ENCODE measurements at places on chromosomes 2 and 18.

- no peak for DNase-seq
These were observed 34.5 kb downstream of the TTLL4 start for GRCh38 chr2:218745160-218745558.

- DNase-seq = no peak
These were observed 285.4 kb downstream of the ZNF516 start for GRCh38 chr18:76209597-76209996.

DNA sequence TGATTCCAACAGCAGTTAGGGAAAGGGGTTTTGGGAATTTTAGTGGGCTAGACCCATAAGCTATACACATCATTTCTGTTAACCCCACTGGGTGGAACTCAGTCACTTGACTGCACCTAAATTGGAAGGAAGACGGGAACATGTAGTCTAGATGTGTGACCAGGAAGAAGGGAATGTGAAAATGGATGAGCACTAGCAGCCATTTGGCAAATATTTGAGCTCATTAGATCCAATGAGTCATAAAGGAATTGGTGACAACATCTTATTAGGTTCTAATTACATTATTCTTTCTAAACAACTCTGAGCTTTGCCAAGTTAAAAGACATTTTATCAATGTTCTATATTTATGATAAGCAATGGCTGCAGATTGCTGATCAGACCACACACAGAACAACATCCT, 400.6 kb downstream of the IRS1 start:
- DNase-seq = no peak

DNA sequence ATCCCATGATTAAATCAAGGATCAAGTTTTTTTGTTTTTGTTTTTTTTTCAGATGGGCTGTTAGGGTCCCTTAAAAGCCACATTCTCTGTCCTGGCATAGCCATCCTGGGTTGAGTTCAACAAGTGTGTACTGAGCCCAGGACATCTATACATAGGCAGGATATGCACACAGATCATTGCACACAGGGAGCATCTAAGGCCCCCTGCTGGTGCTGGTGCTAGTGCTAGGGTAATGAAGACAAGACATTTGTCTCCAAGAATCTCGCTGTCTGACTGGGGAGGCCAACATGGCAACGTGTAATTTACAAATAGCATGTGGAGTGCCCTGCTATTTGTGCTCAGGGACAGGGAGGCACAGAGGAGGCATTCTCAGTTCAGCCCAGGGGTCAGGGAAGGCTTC, 124.5 kb downstream of the VAPA start:
- DNase-seq = no peak

- DNase-seq = no peak
These were observed 58.8 kb downstream of the PARD3B start for GRCh38 chr2:204604061-204604460.

GRCh38 chr2:193377789-193378188, 1183.1 kb upstream of the TMEFF2 start:
- no peak for DNase-seq

DNA sequence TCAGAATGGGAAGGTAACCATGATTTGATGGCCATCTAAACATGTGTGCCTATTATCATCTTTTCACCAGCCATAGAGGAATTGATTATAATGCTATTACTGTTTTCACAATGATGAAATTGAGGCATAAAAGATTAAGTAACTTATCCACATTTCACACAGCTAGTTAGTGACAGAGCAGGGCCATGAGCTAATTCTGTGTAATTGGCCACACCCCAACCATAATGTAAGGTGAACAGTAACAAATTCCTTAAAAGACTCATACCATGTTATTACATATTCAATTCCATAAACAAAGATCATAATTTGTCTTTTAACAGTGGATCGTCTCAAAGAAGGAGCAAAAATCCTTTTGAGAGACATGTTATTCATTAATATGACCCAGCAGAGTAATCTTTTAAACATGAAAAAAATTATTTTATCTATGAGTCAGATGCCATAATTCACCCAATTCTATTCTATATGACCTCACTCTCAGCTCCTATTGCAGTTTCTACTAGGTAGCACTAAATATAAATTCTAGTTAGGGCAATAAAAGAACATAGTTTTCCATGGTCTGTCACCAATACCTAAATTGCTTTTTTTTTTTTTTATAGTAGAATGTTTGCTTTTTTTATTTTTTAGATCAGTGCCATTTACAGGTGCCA, 475.8 kb upstream of the SLC39A10 start:
- DNase-seq = no peak

GRCh38 chr2:128040166-128040771, 12.4 kb upstream of the SAP130 start:
- peak; percentile 45 for DNase-seq

- no peak for DNase-seq
These were observed 9.2 kb downstream of the PTPRN start for GRCh38 chr2:219300022-219300421.

DNA sequence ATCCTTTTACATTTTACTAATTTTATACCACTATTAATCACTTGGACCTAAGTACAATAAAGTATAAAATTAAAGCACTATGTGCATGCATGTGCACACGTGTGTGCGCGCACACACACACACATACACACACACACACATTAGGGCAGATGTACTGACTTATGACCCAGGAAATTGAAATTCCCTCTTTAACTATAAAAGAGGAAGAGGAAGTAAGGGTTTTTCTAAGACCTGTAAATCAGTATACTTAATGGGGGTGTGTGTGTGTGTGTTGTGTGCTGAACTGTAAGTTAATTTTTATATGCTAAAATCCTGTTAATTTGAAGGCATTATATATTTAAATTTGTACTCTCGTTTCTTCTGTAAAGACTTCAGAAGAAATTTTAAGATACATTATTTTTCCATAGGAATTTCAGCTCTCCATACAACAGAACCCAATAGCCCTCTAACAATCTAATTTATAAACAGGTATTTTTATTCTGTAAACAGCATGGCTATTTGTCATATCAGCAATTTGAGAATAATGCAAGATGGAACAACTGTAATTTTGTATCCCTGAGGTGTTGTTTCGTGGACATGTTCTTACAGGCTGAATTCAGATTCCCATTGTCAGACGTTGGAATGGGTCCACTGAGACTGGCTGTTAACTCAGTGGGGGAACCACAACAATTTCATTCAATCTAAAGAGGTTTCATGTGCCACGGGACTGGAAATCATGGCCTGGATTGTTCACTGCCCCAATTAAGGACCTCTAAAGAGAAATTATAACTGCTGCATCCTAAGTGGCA, 90.9 kb downstream of the PLA2R1 start:
- peak; percentile 53 for DNase-seq

DNA sequence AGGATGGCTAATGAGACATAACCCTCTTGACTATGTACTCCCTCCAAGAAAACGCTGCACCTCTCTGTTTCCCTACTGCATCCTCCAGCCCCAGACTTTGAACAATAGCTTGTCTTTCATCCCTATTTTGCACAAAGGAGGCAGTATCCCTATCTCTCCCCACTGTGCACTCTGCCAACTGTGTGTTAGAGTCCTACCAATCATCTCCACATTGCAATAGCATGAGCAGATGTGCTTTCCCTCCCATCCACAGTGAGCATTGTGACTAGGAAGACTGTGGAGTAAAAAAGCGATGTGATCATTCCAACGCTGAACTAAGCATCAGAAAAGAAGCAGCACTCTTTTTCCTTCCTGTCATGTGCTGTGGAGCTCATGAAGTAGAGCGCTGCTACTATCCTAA, 206.3 kb upstream of the GULP1 start:
- no peak for DNase-seq

DNA sequence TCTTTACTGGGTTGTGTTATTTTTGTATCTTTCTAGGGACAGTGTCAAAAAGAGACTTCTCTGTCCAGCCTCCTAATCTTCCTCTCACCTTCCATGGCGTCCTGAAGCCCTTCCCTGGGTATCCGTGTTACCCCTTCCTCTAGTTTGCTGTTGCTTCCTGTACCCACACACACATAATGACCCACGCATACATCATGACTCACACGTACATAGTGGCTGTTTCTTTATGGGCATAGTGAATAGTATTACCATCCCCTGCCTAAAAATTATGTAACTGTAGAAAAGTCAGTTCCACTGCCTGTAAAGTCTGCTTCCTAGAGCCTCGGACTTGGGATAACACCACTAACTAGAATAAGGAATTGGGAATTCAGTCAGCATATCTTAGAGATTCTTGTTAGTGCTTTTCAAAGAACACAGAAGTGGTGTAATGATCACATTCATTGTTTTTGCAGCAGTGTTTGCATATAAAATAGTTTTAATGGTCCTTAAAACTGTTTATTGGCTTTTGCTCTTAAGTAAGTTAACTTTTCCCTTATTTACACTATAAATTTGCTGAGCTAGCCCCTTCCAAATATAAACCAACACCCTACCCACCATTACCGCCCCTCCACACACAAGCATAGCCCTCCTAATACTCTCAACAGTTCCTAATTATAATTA, 308.4 kb upstream of the RAB12 start:
- no peak for DNase-seq

DNA sequence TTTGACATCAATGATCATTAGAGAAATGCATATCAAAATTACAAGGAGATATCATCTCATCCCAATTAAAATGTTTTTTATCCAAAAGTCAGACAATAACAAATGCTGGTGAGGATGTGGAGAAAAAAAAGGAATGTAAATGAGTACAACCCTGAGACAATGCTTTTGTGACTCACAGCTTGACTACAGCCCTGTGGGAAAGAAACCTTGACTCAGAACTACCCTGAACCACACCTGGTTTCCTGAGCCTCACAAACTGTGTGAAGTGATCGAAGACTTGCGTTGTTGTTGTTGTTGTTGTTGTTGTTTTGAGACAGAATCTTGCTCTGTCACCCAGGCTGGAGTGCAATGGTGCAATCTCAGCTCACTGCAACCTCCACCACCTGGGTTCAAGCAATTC, 266.6 kb upstream of the MYT1L start:
- DNase-seq = no peak

DNA sequence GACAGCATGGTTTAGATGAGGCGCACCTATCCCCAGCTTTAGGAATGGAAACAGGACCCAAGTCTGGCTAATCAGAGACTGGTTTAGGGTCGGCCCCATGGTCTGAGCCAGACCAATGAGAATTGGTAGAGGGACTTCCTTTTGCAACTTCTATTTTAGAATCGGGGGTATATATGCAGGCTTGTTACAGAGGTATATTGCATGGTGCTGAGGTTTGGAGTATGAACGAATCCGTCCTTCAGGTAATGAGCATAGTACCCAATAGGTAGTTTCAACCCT, 1.5 kb upstream of the BOLA3 start:
- no peak for DNase-seq

GRCh38 chr2:159612255-159612901, 4.0 kb downstream of the BAZ2B start:
- peak; percentile 38 for DNase-seq

GRCh38 chr18:57906852-57907251, 103.7 kb upstream of the ATP8B1 start:
- DNase-seq = peak; percentile 41

DNA sequence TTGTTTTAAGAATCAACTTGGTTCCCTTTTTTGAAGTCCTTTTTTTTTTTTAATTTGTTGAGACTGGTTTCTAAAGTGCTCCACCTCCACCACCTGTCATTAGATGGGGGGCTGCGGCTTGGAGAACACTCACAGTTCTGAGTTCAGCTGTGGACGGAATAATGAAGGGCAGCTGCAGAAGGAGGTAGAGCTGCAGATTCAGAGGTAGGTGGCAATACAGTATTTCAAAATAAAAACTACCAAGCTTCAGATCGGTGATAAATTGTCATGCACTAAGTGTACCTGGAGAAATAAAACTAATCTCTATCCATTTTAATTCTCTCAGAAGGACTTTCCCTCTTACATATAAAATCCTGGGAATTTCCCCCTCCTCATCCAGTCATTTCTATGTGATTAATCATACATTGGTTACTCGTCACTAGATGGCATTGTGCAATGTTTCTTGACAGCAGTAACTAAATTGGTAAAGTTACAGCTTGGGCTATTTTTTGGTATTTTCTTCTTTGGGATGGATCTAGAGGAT, 81.1 kb upstream of the SLC39A10 start:
- peak; percentile 69 for DNase-seq

GRCh38 chr2:69067026-69067630, 54.1 kb downstream of the ANTXR1 start:
- no peak for DNase-seq

DNA sequence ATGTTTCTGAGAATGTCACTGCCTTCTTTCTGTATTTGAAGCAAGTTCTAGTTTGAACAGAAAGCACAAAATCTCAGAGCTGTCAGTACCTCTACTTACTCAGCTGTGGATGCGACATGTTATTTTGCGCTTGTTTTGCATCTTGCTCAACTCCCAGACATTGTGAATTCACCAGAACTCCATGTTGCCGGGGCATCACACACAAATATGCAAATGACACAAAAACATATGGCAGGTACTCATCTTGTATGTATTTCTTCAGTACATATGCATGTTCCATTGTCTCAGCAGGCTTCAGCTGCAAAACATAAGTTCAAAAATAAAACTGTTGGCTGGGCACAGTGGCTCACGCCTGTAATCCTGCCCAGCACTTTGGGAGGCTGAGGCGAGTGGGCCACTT, 30.8 kb downstream of the ADCY3 start:
- DNase-seq = no peak

DNA sequence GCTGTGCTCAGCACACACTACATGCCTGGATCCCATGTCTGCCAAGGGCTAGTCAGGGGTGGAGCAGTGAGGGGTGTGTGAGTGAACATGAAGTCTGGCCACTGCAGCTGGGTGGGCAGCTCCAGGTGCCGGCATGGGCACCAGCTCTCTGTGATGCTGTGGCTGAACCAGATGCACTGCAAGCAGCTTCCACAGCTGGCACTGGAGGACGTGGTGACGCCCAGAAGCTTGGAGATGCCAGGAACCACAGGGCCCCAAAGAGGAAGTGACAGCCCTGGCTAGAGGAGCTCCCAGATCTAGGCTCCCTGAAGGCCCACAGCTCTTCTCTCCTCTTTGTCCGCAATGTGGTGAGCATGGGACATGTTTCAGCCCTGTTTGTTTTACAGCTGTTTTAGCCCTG, 776.3 kb upstream of the POU3F3 start:
- no peak for DNase-seq

- no peak for DNase-seq
These were observed 67.3 kb downstream of the CCBE1 start for GRCh38 chr18:59629894-59630293.

DNA sequence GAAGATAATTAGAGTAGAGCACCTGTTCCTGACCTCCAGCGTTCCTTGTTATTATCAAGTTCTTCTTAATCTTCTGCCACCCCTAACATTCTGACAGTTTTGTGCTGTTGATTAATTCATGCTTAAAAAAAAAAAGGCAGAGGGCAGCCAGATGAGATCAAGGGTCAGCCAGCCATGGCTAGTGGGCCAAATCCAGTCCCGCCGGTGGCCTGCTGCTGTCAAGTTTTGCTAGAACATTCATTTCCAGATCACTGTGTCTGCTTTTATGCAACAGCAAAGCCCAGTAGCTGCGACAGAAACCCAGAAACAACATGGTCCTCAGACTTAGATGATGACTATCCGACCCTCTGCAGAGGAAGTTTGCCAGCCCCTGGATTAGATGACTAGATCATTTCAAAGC, 101.6 kb downstream of the RNF144A start:
- DNase-seq = no peak
